ENCODE measurements at places on chromosomes 7 and 10.

DNA sequence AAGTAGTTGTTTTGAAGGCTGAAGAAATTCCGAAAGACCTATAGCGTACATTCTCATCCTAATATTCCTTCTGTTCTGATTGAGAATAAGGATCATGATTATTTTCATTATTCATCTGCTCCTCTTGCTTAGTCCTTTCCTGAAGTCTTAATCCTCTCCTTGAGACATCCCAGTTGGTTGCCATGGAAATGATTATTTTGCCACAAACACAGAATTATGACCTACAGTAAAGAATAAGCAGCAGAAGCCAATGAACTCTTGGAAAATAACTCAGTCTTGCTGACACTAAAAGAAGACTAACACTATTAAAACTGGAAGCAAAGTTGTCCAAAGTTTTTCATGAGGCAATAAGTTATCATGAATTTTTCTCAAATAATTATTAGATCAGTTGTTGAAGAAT is 47.8 kb upstream of the JAZF1 start:
- DNase-seq, result no peak

DNA sequence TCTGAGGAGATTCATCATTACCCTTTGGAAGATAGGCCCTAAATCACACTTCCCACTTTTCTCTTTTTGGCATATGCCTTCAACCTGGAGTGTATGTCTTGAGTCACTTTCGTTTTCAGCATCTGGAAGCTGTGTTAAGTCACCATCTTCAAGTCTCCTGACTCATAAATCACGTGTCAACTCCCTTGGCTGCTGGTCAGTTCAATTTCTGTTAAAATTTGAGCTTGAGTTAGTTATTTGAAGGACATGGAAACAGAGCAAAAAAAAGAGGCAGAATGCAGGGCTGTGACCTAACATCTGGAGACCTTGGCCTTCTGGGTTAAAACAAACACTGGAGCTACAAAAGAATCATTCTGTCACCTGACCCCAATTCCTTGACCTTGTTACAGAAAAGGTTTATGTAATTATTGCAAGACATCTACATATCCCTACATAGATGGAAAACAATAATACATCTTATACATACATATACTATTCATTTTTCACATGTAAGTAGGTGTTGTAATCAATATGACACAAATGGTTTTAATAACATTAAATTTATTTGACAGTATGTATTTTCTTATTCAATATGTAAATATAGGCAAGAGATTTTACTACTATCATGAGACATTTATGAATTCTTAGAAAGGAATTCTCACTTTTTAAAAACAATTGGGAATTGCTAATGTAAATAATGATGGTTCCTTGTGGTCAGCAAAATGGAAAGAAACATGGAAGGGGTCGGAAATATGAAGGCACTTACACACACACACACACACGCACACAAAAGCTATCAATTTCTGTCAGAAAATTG is 169.7 kb upstream of the PHYHIPL start:
- no peak for DNase-seq

GRCh38 chr7:53397911-53398310 is 362.5 kb downstream of the POM121L12 start:
- DNase-seq, result no peak

DNA sequence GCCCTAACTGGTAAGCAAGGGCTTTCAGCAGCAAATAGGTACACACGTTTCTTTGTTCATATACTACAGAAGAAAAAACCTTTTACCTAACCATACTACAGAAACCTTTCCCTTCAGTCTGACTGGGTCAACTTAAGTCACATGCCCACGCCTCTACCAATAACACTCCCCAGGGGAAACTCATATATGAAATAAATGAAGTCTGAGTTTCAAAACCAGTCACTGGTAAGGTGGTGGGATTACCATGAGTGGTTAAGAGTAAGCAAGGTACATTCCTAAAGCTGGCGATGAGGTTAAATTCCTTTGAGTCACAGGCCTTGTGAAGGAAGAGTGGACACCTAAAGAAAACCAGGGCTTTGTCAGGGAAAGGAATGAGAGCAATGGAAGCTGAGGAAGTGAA is 21.4 kb upstream of the KIF20B start:
- DNase-seq, result no peak

- no peak for DNase-seq
Measured at GRCh38 chr10:119143657-119144056, 21.9 kb downstream of the SFXN4 start.

DNA sequence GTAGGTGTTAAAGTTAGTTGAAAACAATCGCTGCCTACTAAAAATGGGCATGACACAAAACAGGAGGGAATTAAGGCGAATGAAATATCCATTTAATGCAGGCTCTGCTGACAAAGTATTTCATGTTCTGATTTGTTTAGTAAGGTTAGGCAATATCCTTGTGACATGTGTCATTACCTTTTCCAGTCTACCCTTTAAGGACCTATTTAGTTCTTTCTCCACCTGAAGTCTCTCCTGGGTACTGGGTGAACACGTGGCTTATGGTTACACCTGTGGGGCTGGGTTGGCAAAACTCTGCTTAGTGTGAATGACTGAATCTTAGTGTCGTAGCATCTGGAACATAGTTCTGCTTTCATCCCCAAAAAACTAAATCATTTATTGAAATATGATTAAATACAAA is 313.5 kb downstream of the CCDC3 start:
- no peak for DNase-seq

DNA sequence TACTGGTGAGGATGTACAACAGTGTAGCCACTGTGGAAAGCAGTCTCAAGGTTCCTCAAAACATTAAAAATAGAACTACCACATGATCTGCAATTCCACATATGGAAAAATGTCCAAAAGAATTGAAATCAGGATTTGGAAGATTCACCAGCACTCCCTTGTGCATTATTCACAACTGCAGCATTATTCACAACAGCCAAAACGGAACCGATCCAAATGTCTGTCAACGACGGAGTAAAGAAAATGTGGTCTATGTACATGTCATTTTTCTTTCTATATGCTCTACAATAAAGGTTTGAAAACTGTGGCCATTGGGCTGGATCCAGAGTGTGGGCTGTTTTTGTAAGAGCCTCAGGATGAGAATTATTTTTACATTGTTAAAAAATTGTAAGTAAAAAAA is 1206.1 kb upstream of the CELF2 start:
- no peak for DNase-seq

GRCh38 chr7:130789436-130789835 is 55.4 kb upstream of the KLF14 start:
- DNase-seq, result no peak

GRCh38 chr10:70952401-70952800 is 64.0 kb upstream of the PCBD1 start:
- no peak for DNase-seq

DNA sequence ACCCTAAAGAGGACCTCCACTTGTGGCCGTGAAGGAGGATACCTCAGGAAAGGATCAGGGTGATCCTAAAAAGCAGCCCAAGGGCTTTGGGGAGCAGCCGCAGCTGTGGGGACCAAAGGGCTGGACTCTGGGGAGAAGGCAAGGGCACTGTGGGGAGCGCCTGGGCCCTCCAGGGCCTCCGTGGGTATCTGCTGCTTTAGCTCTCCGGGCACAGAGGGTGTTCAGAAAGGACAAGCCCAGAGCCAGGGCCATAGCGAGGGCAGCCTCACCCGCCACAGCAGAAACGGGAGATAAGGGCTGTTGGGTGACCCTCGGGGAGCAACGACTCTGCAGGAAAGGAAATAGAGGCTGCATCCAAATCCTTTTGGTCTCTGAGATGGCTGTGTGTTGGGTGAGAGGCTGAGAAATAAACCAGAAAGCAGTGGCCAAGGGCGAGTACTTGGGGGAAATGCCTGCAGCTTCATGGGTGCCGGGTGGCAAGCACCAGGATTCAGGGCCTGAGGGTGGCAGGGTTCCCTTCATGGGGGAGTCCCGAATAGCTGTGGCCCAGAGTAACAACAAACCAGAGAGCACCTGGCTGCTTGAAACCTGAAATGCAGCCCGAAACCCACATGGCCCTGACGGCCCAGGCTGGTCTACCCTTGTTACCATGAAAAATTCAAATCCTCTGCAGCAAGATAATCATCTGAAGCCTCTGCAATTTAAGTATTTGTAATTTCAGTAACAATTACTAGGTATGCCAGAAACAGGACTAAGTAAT is 95.2 kb downstream of the VIPR2 start:
- no peak for DNase-seq

DNA sequence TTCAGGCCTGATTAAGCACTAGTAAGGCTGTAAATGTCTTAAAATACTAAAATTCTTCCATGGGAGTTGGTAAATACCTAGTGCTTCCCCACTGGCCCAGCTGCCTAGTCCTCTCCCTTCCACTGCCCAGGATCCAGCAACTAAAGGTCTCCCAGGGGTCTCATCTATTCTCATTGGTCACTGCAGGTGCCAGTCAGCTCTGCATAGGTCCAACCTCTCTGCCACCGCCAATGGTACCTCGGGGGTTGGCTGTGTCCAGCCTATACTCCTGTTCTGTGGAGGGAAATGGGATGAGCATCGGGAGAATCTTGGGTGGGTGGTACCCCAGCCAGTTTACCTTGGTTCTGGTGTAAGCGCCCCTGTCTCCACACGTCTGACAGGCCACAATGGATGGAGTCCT is 6.1 kb upstream of the CREB5 start:
- DNase-seq, result no peak

DNA sequence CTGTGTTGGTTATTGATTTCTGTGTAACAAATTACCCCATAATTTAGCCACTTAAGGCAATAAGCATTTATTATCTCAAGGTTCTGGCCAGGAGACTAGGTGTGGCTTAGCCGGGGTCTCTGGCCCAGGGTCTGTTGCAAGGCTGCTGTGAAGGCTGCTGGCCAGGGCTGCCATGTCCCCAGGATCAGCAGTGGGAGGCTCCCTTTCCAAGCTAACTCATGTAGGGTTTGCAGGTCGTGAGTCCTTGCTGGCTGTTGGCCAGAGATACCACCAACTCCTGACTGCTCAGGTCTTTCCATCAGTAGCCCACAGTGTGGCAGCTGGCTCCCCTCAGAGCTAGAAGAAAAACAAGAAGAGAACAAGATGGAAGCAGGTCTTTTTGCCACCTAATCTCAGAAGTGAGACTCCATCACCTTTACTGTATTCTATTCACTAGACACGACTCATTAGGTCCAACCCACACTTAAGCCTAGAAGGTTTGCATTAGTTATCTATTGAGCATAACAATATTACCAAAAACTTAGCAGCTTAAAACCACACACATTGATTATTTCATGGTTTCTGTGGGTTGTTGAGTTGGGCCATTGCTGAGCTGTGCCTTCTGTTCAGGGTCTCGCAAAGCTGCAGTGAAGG is 185.6 kb downstream of the PFKFB3 start:
- DNase-seq, result no peak

- no peak for DNase-seq
Measured at GRCh38 chr7:103718482-103719061, 270.9 kb downstream of the RELN start.

- no peak for DNase-seq
Measured at GRCh38 chr7:80472491-80473200, 39.2 kb downstream of the GNAT3 start.

DNA sequence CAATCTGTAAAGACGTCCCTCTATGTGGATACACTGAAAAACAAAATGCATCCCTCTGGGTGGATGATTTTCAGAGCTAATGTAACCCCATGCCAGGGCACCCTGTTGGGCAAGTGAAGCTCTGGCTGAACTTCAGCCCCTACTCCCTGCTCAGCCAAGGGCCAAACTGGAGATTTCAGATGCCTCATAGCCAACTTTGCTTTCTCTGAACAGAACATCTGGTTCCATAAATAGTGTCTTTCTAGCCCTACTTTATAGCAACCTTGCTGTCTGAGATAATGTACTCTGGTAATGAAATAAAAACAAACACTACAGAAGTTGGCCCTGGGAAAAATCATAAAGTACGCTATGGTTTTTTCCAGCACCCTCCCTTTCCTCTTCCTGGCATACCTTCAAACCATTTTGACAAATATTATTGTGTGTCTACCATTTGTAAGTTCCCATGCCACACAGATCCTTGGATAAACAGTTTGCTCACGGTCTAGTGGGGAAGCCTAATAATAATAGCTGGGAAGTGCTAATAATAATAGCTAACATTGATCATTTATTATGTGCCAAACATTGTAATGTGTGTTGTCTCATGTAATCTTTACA is 3.4 kb downstream of the ENTPD1 start:
- DNase-seq, result no peak

DNA sequence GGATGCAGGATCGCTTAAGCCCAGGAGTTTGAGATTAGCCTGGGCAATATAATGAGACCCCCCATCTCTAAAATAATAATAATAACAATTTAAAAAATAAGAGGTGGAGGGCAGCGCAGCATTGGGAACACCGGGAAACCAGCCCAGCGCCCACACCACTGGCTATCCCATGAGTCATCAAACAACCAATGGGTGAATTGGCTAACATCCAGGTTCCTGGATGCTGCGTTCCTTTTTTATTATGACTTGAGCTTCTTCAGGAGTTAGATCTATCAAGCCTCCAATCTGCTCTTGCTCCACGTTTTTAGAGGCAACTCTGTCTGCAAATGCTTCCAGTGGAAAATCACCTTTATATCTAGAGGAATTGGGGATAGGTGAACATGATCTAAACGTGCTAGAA is 10.0 kb upstream of the LRRC4 start:
- no peak for DNase-seq

GRCh38 chr10:24305551-24306506 is 96.9 kb downstream of the KIAA1217 start:
- no peak for DNase-seq

- no peak for DNase-seq
Measured at GRCh38 chr7:2199528-2199927, 33.2 kb downstream of the MAD1L1 start.

GRCh38 chr7:16874066-16874465 is 7.7 kb downstream of the AGR3 start:
- DNase-seq, result no peak

DNA sequence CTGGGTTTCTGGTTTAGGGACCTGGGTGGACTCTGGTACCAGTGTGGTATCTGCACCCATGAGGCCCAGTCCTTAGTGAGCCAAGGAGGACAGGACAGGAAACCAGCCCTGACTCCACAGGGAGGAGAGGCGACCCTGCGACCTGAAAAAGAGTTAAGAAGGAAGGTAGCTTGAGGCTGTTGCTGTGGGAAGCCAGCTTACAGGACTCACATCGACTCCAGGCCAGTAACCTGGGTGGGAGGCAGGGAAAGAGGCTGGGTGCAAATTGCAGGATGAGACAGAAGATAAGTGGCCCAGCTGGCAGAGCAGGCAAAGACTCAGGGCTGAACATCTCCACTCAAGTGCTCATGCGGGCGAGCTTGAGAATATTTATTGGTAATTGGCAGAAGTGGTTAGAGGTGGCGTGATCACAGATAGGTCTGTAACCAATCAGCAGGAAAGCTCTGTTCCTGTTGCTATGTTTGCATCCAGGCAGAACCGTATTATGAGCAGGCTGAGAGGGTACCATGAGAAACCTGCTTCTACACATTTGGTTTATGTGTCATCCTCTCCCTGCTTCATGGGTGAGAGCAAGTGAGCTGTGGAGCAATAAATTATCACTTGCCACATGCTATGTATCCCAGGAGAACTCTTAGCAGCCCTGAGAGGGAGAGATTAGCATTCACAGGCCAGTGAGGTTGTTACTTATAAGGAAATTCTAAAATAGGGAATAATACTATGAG is 11.0 kb downstream of the TLL2 start:
- DNase-seq, result no peak
